Activated T-helper 2 cell treated with anti-CD3 and anti-CD28 coated beads, Interferon-gamma antibody, Interleukin-2, Interleukin-4, amounts not matched to agents 10 μg/mL and 5 μg/mL and 100 μg/mL, durations not matched to agents 14 hours and 24 hours and 36 hours (primary cell): ENCODE measurements at places on chromosomes 3 and 15. TPM values are rescaled to one million over a fixed set of nuclear protein-coding genes. Genes with fewer than 3 reads are reported as not detected.
A peak's percentile ranks its signal among the peaks of the same experiment; 100 is the strongest.

- DNase-seq: no peak
- no peak overlapping the region for H3K27ac ChIP-seq
- H3K27me3 ChIP-seq: peaks cover 12% of the 10 kb centered on the region
- no peaks in the 10 kb centered on the region for H3K4me1 ChIP-seq
- H3K4me3 ChIP-seq: no peak overlapping the region
These were observed 9.6 kb downstream of the CHST13 start for GRCh38 chr3:126533506-126533905.

DNA sequence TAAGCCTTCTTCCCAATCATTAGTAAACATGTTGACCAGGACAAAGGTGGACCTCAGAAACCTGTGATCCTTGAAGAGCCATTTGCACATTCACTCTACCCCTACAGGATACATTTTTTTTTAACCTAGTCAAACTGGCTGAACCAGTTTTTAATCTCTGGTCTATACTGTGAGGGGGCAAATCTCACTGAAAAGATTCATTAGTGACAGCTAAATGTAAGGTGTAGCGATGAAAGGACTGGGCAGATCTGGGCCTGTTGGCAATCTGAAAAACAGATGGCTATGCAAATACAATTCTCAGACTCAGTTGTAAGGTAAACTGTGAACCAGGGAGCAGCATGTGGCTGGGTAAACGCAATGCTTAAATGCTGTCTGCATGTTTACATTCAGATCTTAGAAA, 75.6 kb upstream of the SNTN start:
- no peaks in the 10 kb centered on the region for H3K27me3 ChIP-seq
- H3K4me1 ChIP-seq: no peaks in the 10 kb centered on the region
- no peaks in the 10 kb centered on the region for H3K36me3 ChIP-seq
- no peak overlapping the region for H3K27ac ChIP-seq
- DNase-seq: no peak

- no peaks in the 10 kb centered on the region for H3K4me1 ChIP-seq
- no peak overlapping the region for H3K4me3 ChIP-seq
- no peaks in the 10 kb centered on the region for H3K36me3 ChIP-seq
These were observed 139.7 kb upstream of the BNIP2 start for GRCh38 chr15:59828861-59829260.

DNA sequence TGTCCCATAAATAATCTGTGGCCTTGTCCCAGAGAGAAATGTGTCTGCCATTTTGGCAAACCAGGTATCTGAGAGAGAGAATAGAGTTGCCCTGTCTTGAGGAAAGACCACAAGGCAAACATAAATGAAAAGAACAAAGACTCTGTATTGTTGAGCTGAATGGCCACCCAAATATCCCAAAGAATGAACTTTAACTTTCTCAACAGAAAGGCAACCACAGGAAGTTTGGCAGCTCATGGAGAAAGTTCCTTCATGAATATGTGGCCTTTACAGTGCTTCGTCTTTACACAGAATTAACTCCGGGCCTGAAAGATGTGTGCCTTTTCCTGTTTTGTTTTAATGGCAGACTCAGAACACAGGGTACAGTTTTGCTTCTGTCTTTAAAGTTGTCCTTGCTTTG, 41.4 kb upstream of the THBS1 start:
- H3K27ac ChIP-seq: no peak overlapping the region
- H3K36me3 ChIP-seq: no peaks in the 10 kb centered on the region
- DNase-seq: no peak
- H3K4me1 ChIP-seq: no peaks in the 10 kb centered on the region
- H3K27me3 ChIP-seq: peaks cover 2% of the 10 kb centered on the region

DNA sequence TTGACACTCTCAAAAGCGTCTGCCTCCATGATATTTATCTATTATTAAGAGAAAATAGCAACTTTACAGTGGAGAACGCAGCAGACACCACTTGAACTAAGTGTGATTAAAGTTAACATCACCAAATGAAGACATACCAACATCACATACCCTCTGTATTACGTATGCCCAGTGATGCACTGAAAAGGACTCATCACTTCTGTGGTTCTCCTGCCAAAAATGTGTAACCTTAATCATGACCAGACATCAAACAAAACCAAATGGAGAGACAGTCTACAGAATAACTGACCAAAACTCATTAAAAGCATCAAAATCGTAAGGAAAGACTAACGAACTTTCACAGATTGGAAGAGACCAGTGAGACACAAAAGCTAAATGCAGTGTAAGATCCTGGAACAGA, 103.2 kb downstream of the PPP2R3A start:
- no peaks in the 10 kb centered on the region for H3K36me3 ChIP-seq
- no peak overlapping the region for H3K4me3 ChIP-seq
- DNase-seq: no peak
- H3K27ac ChIP-seq: no peak overlapping the region
- H3K27me3 ChIP-seq: peaks cover 22% of the 10 kb centered on the region
- H3K4me1 ChIP-seq: peaks cover 2% of the 10 kb centered on the region

DNA sequence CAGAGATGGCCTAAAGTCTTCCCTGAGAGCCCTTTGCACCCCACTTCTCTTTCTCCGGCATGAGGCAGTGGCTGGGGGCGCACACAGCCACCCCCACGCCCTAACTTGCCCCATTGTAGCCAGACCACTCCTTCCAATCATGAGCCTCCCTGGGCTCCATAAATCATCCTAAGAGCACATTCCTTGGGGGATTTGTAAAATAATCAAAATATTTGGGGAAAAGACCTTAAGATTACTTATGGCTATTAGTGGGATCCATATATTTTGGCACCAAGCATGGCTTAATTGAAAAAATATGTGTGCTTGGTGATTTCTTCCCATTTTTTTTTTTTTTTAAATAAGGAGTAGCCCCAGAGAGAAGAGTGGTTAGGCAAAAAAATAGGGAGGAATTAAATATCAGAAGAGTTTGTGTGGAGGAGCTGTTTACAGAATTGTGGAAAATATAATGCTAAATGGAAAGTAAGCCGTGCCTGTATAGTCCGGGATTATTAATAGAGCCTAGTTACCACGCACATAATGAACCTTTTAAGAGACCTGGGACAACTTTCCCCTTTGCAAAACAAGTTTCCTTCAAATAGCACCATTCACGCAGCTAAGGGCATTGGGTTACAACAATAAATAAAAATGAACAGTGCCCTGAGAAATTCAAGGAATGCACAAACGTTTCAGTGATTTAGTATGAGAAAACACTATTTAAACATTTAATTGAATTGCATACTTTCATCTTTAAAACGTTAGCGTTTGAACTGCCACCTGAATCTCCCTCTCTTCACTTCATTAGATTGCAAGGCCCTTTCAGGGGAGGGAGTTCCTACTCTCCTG, 46.1 kb downstream of the SMAD6 start:
- H3K36me3 ChIP-seq: no peaks in the 10 kb centered on the region
- H3K27ac ChIP-seq: no peak overlapping the region
- no peak for DNase-seq
- no peak overlapping the region for H3K4me3 ChIP-seq
- no peaks in the 10 kb centered on the region for H3K27me3 ChIP-seq

- H3K4me3 ChIP-seq: no peak overlapping the region
- no peaks in the 10 kb centered on the region for H3K4me1 ChIP-seq
- H3K36me3 ChIP-seq: no peaks in the 10 kb centered on the region
- no peak for DNase-seq
- H3K27me3 ChIP-seq: peaks cover 12% of the 10 kb centered on the region
These were observed 267.1 kb downstream of the XXYLT1 start for GRCh38 chr3:195003893-195004289.

GRCh38 chr3:189826566-189826965, 195.4 kb downstream of the TP63 start:
- H3K4me1 ChIP-seq: no peaks in the 10 kb centered on the region

GRCh38 chr15:52795464-52796227, 5.5 kb upstream of the ONECUT1 start:
- H3K4me3 ChIP-seq: no peak overlapping the region
- peaks cover 86% of the 10 kb centered on the region for H3K27me3 ChIP-seq
- peaks cover 8% of the 10 kb centered on the region for H3K4me1 ChIP-seq
- peak overlapping the region; percentile 11 for H3K27ac ChIP-seq
- no peaks in the 10 kb centered on the region for H3K36me3 ChIP-seq
- no peak for DNase-seq

DNA sequence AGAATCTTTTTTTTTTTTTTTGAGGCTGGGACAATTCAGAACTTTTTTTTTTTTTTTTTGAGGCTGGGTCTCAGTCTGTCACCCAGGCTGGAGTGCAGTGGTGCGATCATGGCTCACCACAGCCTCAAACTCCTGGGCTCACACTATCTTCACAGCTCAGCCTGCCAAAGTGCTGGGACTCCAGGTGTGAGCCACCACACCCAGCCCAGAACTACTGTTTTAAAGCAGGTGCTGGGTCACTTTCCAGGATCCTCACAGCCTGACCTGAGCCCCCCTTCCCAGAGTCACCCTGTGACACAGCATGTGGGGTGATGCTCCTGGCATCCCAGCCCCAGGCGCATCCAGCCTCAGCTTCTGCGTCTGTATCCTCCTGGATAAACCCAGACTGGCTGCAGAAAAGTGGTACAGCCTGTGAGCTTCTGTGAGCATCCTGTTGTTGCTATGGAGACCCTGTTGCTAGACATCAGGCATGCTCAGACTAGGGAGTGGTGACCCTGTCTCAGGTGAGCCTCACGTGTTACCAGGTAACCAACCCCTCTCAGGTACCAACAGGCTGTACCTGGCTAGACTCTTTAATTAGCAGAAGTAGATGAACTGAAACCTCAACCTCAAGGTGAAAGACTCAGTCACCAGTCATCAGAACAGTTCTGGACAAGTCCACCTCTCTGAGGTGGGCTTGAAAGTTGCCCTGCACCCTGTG, 15.0 kb downstream of the KLF13 start:
- H3K4me3 ChIP-seq: peak overlapping the region; percentile 42
- H3K36me3 ChIP-seq: peaks cover 40% of the 10 kb centered on the region
- DNase-seq: no peak

- DNase-seq: no peak
- H3K4me1 ChIP-seq: no peaks in the 10 kb centered on the region
- H3K36me3 ChIP-seq: no peaks in the 10 kb centered on the region
- no peak overlapping the region for H3K4me3 ChIP-seq
- no peaks in the 10 kb centered on the region for H3K27me3 ChIP-seq
- H3K27ac ChIP-seq: no peak overlapping the region
These were observed 24.7 kb downstream of the HCN4 start for GRCh38 chr15:73344056-73344455.

DNA sequence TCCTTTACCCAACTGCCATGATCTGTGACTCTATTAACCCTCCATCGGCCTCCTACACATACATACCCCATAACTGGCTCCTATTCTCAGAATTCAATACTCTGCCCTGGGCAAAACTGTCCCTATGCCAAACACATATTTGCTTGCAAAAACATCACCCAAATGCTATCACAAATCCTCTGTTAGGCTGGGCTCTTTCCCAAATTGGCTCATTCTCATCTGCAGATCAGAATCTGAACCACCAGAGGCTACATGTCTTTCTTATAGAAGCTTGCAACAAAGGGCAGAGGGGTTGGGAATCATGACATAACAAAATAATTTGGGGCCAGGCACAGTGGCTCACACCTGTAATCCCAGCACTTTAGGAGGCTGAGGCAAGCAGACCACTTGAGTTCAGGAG, 45.4 kb upstream of the GOLM2 start:
- H3K4me1 ChIP-seq: peaks cover 1% of the 10 kb centered on the region
- peaks cover under 1% of the 10 kb centered on the region for H3K27me3 ChIP-seq
- no peak for DNase-seq
- no peaks in the 10 kb centered on the region for H3K36me3 ChIP-seq
- no peak overlapping the region for H3K27ac ChIP-seq
- H3K4me3 ChIP-seq: no peak overlapping the region

GRCh38 chr3:41601404-41601987, 360.4 kb downstream of the ULK4 start:
- H3K4me3 ChIP-seq: no peak overlapping the region
- no peak for DNase-seq
- peaks cover 1% of the 10 kb centered on the region for H3K4me1 ChIP-seq
- H3K27ac ChIP-seq: no peak overlapping the region
- H3K36me3 ChIP-seq: no peaks in the 10 kb centered on the region

GRCh38 chr15:50190166-50190570, 8.2 kb downstream of the SLC27A2 start:
- H3K27ac ChIP-seq: peak overlapping the region; percentile 60
- H3K27me3 ChIP-seq: no peaks in the 10 kb centered on the region
- H3K4me1 ChIP-seq: peaks cover 46% of the 10 kb centered on the region
- no peak overlapping the region for H3K4me3 ChIP-seq

GRCh38 chr15:73398861-73399260, 30.1 kb upstream of the HCN4 start:
- no peak overlapping the region for H3K4me3 ChIP-seq
- no peaks in the 10 kb centered on the region for H3K4me1 ChIP-seq
- no peaks in the 10 kb centered on the region for H3K27me3 ChIP-seq
- no peak for DNase-seq

DNA sequence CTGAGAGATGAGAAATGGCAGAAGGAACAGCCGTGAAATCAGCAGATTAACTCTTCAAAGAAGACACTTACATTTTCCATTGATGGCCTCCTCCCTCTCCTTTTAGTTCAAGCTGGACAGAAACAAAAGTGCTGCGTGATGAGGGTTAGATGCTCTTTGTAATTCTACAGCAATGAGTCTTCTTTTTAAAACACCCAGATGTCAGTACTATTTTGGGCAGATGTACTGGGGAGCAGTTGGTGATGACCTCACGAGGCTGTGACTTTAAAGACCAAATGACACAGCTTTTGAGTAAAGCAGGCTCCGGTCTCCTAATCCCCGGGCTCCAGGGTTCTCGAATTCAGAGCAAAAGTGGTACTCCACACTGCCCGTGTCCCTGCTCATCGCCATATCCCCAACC, 198.2 kb downstream of the SLCO3A1 start:
- DNase-seq: no peak
- H3K27ac ChIP-seq: no peak overlapping the region
- H3K36me3 ChIP-seq: no peaks in the 10 kb centered on the region
- H3K27me3 ChIP-seq: no peaks in the 10 kb centered on the region
- no peak overlapping the region for H3K4me3 ChIP-seq

- no peak overlapping the region for H3K4me3 ChIP-seq
- H3K27ac ChIP-seq: no peak overlapping the region
- no peak for DNase-seq
- no peaks in the 10 kb centered on the region for H3K4me1 ChIP-seq
These were observed 219.3 kb upstream of the NANOGP8 start for GRCh38 chr15:35304389-35304788.

GRCh38 chr3:47010111-47010712, 30.7 kb downstream of the NBEAL2 start:
- peak overlapping the region; percentile 8 for H3K27ac ChIP-seq
- no peaks in the 10 kb centered on the region for H3K4me1 ChIP-seq
- peaks cover 44% of the 10 kb centered on the region for H3K36me3 ChIP-seq
- H3K27me3 ChIP-seq: no peaks in the 10 kb centered on the region
- H3K4me3 ChIP-seq: no peak overlapping the region

MORC1 gene
- not detected in 2 replicates for total RNA-seq

RTP4 gene
- 3.4 and 3.9 TPM in 2 replicates for total RNA-seq

ZKSCAN7 gene
- total RNA-seq: 0.83 and 1.3 TPM in 2 replicates
